ENCODE measurements at places on chromosomes 4 and X. TPM values are rescaled to one million over a fixed set of nuclear protein-coding genes. Genes with fewer than 3 reads are reported as not detected.

MTM1 gene
- 3.3 TPM for total RNA-seq

CENPI gene
- total RNA-seq, result 0.16 TPM

RNF150 gene
- total RNA-seq, result 4.1 TPM

MAGEA9B gene
- total RNA-seq, result not detected

TMPRSS11F gene
- total RNA-seq, result not detected

ZXDA gene
- 3.0 TPM for total RNA-seq

VCX2 gene
- not detected for total RNA-seq

INTU gene
- 3.8 TPM for total RNA-seq

LNX1 gene
- total RNA-seq, result 16.9 TPM

CXCL1 gene
- total RNA-seq, result 5.5 TPM

ARR3 gene
- total RNA-seq, result not detected

TRIM61 gene
- total RNA-seq, result 0.12 TPM
